A673 (cell line): ENCODE measurements at places on chromosomes 5 and 9.
A peak's percentile ranks its signal among the peaks of the same experiment; 100 is the strongest.

GRCh38 chr5:177509991-177510566 is 453 bp upstream of the DOK3 start:
- DNase-seq, result no peak

DNA sequence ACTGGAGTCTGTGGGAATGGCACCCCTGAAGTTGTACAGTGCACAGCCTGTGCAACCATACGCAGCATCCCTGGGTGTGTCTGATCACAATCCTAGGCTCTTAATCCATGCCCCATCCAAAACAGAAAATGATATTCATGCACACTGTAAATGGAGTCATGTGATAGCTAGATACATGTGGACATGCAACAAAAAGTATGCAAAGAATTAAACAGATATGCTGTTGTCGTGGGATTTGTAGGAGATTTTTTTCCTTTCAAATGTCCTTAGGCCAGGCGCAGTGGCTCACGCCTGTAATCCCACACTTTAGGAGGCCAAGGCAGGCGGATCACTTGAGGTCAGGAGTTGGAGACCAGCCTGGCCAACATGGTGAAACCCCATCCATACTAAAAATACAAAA is 36.1 kb downstream of the PRRX2 start:
- DNase-seq, result no peak

DNA sequence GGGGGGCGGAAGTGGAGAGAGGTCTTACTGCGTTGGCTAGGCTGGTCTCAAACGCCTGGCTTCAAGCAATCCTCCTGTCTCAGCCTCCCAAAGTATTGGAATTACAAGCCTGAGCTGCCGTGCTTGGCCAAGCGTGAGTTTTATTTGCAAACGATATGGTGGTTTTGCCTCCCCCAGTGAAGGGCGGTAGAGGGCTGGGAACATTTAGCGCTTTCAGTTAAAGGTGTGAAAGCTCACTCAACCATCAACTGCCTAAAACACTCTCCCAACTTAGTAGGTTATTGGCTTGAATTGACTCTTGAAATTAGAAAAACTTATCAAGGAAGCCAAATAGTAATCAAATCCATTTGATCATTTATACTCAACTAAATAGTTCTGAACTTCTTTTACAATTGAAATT is 156.3 kb downstream of the ESM1 start:
- DNase-seq, result no peak

- DNase-seq, result no peak
These were observed 312.8 kb downstream of the ARHGAP26 start for GRCh38 chr5:143083006-143083405.

GRCh38 chr5:15791274-15791673 is 291.3 kb downstream of the FBXL7 start:
- no peak for DNase-seq

- DNase-seq, result no peak
These were observed 1081.6 kb upstream of the ACO1 start for GRCh38 chr9:31302620-31303418.

DNA sequence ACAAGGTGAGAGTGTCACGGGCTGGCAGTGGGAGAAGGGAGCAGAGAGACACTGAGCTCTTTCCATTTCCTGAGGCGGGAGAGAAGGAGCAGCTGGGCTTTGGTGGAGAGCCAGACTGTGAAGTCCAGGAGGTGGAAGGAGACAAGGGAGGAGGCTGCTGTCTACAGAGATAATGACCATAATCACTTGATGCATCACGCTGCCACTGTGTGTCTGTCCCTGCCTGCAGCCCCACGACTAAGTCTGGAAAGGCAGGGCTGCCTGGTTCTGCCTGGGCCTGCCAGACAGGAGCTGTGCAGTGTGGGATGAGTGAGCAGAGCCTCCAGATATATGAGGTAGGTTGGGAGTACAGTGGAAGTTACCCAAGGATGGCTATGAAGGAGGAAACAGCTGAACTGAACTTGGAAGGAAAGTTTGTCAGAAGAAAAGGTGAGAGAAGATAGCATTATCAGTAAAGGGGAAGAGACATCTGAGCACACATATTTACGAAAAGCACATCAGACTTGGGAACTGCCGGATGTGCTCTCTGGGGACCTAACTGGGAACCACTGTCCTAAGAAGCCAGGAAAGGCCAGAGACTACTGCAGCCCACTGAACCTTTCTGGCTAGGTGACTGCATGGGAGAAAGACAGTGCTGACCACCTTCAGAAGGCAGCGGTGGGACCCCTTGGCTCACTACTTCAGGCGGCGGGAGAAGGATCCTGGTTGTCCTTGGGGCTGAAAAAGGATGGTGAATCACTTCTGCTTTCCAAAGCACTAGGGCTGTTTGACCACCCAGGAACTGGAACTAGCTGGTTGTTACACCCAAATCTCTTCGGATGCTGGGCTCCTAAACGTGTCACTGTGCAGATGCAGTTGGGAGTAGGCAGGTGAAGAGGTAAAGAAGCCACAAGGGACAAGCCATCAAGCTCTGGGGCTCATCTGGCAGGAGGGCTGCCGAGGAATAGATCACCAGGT is 12.8 kb upstream of the DDX41 start:
- DNase-seq, result no peak

GRCh38 chr5:134296213-134296612 is 70.3 kb upstream of the PPP2CA start:
- DNase-seq, result no peak

DNA sequence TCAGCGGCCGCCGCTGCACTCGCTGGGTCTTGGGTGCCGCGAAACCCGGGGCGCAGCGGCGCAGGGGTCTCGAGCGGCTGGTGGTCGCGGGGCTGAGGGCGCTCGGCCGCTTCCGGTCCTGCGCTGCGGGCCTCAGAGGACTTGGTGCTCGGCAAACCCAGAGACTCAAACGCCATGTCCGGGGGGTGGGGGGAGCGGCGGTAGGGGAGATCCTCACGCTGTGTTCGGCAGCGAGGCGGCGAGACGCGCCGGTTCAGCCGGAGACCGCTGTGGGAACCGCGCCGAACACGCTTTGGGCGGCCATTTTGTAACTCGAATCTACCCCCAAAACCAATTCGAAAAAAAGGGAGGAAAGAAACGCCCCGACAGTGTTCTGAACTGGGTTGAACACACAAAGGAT is 317.5 kb upstream of the CDH18 start:
- DNase-seq, result no peak

DNA sequence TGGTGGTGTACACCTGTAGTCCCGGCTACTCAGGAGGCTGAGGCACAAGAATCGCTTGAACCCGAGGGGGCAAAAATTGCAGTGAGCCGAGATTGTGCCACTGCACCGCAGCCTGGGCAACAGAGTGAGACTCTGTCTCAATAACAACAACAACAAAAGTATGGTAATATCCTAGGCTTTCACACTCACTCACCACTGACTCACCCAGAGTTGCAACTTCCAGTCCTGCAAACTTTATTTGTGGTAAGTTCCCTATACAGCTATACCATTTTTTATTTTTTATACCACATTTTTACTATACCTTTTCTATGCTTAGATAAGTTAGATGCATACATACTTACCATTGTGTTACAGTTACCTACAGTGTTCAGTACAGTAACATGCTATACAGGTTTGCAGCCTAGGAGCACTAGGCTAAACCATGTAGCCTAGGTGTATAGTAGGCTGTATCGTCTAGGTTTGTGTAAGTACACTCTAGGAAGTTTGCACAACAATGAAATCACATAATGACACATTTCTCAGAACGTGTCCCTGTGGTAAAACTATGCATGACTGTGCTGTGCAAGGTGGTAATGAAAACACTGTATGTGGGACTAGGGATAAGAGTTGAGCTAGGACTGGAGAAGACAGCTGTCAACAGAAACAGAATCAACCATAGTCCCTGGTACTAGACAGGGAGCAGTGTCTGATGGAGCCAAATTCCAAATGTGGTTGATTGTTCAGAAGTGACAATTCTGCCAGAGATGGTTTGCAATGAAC is 109.5 kb upstream of the RAD23B start:
- no peak for DNase-seq

GRCh38 chr5:4348919-4349318 is 753.3 kb downstream of the IRX1 start:
- no peak for DNase-seq

GRCh38 chr5:146630472-146630871 is 114.5 kb upstream of the GPR151 start:
- no peak for DNase-seq

DNA sequence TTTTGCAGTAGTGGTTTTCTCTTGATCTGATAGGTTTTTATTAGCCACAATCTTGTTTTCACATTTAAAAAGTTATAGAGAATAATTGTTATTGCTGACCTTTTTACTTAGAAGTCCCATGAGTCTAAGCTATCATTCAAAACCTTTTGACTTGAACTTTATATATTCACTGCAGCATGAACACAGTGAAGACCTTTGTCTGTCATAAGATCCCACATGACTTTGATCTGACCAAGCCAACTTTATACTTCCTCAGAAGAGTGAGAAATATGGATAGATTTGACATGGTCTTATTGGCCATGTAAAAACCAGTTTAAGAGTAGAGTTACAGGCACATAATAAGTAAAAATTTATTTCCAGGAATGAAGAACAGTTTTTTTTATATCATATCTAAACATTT is 34.1 kb downstream of the RAD1 start:
- no peak for DNase-seq

DNA sequence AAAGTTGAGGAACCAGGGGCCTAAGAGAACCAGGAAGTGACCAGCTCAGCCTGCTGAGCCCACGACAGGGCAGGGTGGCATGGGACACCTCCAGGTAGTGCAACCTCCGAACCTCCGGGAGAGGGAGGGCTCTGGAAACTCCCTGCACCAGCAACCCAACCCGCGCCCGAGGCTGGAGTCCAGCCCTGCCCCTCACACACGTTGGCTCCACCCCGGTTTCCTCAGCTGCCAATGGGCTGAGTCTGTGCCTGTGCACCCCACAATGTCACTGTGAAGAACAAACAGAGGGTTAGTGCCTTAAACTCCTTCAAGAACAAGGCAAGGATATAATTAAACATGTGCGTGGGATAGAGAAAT is 17.0 kb upstream of the UNC5A start:
- DNase-seq, result no peak

GRCh38 chr5:19713740-19714139 is 274.3 kb downstream of the CDH18 start:
- DNase-seq, result no peak

DNA sequence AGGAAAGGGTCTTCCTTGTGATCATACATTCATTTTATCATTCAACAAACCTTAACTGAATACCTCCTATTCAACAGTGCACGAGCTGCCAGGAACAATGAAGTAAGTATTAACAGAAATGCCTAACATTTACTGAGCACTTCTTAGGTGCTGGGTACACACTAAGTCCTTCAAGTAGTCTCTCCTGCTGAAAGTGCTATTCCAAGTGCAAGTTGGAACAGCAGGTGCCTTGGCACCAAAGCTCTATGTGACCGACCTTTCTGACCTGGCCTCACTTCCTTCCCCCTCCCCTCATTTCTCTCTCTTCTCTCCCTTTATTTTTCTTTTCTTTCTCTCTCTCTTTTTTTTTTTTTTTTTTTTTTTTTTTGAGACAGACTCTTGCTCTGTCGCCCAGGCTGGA is 94.5 kb downstream of the GRIA1 start:
- no peak for DNase-seq

GRCh38 chr5:33968211-33969005 is 16.1 kb downstream of the SLC45A2 start:
- DNase-seq, result no peak

GRCh38 chr5:10507575-10508096 is 56.2 kb upstream of the ANKRD33B start:
- no peak for DNase-seq

DNA sequence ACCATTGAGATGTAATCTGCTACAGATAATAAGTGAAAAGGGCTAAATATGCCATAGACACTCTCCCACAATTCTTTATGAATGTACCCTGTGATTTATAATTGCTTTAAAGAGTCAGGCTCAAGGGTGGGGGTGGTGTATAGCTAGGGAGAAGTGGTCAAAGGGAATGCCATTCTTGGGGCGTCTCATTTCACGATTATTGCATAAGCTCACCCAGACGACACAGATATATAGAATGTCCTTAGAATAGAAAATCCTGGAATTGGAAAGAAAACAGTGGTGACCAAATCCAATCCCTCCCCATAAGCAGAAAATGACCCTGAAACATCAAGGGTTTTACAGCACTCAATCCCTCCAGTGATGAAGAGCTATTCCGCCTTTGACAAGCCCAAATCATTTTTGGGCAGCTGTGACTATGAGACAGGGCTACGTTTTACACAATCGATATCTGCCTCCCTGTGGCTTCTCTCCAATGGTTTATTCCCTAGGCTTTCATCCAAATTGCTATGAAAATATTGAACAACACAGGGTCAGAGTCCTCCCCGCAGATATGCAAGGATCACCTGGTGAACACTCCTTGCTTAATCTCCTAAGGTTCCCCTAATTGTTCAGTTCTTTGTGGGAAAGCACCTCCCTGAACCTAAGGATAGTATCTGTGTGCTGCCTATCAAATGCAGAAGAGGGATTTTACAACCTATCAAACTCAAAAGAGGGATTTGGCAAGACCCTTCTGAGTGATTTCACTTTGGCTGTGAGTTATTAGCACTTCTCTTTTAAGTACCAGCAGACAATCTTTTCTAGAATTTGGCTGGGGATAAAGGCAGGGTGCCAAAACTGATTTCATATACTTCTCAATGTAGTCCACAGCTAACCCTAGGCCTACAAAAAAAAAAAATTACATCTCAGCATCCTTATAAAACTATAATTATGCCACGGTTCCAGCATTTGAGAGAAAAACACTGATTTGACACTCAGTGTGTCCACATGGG is 144.9 kb upstream of the CDH6 start:
- DNase-seq, result peak; percentile 42

GRCh38 chr5:142644640-142645361 is 41.1 kb downstream of the FGF1 start:
- DNase-seq, result peak; percentile 94

DNA sequence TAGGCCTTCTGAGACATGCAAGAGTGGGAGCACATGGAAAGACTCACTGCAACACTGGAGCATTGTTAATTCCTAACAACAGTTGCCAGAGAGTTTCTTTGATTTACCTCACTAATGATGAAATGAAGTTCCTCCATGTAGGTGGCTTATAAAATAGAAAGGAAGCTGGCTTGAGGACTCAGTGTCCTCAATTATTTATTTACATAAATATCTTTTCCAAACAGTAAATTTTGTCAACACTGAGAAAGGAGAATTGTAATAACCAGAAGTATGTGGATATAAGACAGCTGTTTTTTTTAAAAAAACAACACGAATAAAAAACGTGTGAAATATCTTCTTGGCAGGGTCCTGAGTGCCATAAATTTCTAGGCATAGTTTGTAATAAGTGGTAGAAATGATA is 9.1 kb upstream of the SLC27A6 start:
- no peak for DNase-seq
